T47D (cell line): ENCODE measurements at places on chromosomes 6 and 20.

DNA sequence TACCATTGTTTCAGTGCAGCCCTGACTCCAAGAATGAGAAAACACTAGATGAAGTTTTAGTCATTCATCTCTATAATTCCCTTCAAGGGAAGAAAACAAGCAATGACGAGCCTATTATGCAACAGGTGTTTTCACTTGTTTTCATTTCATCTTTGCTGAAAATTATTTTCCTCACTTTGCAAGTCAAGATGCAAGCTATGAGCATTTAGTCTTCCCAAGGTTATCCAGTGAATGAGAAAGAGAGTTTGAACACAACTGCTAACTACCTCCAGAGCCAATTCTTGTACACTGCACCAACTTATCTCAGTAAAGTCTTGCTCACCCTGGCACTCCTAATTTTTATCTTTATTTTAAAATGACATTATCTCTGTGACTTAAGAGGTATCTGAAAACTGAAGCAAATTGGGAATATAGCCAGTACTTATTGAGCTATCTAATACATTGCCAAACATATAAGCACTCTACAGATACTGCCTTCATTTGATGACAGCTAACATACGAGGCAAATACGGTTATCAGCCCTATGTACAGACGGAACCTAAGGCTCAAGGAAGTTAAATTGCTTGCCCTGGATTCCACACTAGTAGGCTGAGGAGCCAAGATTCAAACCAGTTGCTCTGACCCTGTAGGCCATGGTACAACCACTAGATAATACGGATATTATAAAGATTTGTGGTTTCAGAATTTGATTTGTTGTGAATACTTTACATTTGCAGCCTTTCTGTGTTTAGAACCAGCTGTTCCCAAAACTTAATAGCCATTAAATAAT lies 36.8 kb downstream of the MOXD1 start:
- DNase-seq, result no peak

- DNase-seq, result no peak
These were observed 251.8 kb downstream of the TBC1D7 start for GRCh38 chr6:13076575-13076974.

- DNase-seq, result no peak
These were observed 178.7 kb downstream of the OTOR start for GRCh38 chr20:16926626-16927430.

GRCh38 chr6:99092461-99092860 lies 144.7 kb upstream of the FBXL4 start:
- no peak for DNase-seq
